NCI-H1105 treated with DMSO at 0.1 percent for 48 hours (cell line): ENCODE measurements at places on chromosomes 2 and 18.

- no peak for DNase-seq
Observed at GRCh38 chr2:101256316-101256715, 3.6 kb downstream of the CNOT11 start.

GRCh38 chr2:180040146-180040925, 33.2 kb upstream of the CWC22 start:
- no peak for DNase-seq

- no peak for DNase-seq
Observed at GRCh38 chr2:216281876-216282275, 90.4 kb downstream of the MARCHF4 start.

DNA sequence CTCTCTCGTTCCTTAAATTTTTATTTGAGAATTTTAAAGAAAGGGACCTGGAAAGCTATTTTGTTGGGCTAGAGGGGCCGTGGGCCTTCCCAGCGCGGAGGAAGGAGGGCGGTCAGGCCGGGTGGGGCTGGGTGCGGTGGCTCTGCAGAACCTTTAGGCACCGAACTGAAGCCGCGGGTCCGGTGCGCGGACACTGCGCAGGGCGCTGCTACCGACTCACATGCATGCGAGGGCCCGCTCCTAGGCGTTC, 1.6 kb upstream of the TWIST2 start:
- no peak for DNase-seq

DNA sequence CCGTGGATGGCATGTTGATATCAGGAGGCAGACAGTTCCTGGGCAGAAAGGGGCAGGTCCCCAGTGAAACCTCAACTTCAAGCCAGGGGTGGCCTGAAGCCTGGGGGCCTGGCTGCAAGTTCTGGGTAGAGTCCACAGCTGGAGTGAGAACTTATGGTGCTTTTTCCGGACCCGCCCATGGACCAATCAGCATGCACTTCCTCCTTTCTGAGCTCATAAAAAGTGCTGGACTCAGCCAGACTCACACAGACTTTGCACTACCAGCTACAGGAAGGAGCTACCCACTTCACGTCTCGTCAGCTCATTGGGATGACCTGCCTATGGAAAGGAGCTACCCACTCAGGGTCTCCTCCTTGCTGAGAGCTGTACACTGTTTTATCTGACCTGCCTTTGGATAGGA, 183.1 kb upstream of the MC4R start:
- no peak for DNase-seq

DNA sequence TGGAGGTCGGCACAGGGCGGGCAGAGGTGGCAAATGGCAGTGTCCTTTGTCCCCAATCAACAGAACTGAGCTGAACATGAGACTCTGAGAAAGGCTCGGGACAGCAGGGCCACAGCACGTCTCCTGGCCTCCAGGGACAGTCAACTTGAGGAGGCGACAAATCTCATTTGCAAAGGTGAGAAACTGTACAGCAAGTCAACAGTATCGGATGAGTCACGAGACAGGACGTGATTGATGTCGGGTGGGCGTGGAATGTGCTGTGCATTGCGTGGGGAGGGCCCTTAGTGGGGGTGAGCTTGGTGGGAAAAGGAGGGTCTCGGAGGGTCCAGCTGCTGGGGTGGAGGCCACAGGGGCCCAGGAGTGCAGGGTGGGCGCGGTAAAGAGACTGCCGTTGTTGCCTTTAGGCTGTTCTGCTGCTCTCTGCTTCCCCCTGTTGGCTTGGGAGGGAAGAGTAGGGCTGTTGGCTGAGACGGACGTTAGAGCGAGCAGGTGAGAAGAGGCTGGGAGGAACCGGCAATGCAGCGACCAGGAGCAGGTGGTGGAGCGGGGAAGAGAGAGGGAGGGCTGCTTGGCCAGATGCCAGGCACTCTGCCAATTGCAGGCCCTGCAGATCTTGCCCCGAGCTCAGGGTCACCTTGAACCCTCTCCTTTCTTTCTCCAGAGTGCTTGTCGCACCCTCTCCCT, 164.3 kb downstream of the BCL2 start:
- DNase-seq: peak; percentile 98

DNA sequence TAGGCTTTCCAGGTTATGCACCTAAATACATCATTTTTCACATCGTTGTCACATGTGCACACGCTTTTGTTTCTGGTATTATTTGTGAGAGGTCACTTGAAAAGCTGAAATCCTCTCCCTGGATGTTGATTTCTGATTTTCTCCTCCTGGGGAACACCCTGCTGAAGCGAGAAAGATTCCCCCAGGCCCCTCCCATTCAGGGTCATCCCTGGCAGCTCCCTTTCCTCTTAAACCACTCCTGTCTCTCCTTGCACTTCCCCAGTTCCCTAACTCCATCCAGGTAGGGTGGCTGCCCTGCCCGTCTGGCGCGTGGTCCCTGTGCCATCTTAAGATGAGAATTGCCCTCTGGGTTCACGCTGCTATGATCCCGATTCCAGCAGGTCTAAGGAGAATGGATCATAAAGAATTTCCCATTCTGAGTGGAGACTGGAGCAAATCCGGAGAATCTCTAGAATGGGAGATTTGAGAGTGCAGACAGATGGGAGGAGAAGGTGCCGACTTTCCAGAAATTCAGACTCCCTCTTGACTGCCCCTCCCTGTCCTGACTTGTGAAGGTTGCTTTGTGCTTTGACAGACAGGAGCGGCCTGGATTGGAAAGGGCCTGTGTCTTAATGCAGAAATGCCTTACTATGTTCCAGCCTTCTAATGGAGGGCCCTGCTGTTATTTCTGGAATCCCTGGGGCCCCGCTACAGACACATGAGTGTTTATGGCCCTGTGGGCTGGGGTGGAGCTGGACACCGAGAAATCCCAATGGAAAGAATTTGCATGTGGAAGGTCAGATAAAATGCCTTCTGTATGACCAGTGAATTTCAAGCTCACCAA, 1.3 kb upstream of the YWHAQ start:
- no peak for DNase-seq

- DNase-seq: no peak
Observed at GRCh38 chr18:79418642-79419041, 22.9 kb downstream of the NFATC1 start.

DNA sequence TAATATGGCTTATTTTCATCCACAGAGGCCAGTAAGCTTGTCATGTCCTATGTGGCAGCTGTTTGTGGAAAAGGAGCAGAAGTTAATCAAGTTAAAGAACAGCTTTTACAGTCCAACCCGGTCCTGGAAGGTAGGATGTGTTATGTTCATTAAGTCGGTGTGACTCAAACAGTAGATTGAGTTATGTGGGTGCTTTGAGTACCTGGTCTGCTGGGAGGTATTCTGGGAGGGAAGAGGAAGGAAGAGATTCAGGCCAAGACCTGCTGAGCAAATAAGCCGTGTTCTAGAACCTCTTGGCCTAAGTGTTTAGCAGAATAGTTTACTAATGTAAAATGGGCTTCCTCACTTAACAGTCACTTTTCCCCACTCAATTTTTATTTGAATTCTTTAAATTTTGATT, 96.2 kb downstream of the MYO1B start:
- no peak for DNase-seq

- no peak for DNase-seq
Observed at GRCh38 chr2:27398962-27399361, 10.4 kb downstream of the PPM1G start.

GRCh38 chr2:229085439-229085838, 185.6 kb downstream of the PID1 start:
- no peak for DNase-seq

GRCh38 chr2:238869293-238870124, 21.6 kb downstream of the TWIST2 start:
- no peak for DNase-seq

- DNase-seq: no peak
Observed at GRCh38 chr2:218430721-218431120, 11.8 kb downstream of the VIL1 start.

- DNase-seq: no peak
Observed at GRCh38 chr2:11647834-11648600, 22.0 kb downstream of the NTSR2 start.

DNA sequence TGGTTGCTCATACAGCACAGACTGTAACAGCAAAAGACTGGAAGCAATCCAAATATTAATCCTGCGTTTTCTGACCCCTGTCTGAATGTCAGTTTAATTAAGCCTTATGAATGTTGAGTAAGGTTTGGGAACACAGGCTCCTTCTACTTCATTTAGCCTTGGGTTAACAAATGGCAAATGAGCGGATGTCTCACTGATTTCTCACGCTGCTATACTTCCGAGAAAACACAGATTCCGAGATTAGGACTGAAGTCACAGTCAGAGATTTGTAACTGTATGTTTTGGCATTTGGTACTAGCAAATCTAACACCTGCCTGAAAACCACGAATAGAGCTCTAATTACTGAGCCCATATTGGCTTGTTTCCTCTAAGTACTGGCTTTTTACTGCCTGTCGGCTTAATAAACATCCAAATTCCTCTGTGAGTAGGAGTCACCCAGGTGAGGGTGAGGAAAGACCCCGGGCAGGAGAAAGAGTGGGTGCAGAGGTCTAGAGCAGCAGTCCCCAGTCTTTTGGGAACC, 10.6 kb downstream of the MC5R start:
- DNase-seq: no peak

GRCh38 chr18:58792086-58792485, 72.6 kb upstream of the ZNF532 start:
- DNase-seq: no peak

DNA sequence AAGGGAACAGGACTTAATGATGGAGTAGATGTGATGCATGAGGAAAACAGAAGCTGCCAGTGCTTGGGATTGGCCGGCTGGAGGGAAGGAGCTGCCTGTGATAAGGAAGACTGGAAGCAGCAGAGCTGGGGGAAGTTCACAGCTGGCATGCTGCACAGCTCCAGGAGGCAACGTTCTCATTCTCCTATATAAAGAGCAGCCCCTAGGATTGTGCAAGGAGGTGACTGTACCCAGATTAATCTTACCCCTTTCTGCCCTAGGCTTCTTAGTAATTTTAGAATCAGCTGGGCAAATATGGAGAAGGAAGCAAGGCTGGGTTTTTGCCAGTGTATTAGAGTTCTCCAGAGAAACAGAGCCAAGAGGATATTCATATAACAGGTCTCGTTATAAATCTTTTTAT, 155.8 kb downstream of the ALPK2 start:
- DNase-seq: no peak

GRCh38 chr2:204143216-204144014, 206.9 kb downstream of the ICOS start:
- no peak for DNase-seq

DNA sequence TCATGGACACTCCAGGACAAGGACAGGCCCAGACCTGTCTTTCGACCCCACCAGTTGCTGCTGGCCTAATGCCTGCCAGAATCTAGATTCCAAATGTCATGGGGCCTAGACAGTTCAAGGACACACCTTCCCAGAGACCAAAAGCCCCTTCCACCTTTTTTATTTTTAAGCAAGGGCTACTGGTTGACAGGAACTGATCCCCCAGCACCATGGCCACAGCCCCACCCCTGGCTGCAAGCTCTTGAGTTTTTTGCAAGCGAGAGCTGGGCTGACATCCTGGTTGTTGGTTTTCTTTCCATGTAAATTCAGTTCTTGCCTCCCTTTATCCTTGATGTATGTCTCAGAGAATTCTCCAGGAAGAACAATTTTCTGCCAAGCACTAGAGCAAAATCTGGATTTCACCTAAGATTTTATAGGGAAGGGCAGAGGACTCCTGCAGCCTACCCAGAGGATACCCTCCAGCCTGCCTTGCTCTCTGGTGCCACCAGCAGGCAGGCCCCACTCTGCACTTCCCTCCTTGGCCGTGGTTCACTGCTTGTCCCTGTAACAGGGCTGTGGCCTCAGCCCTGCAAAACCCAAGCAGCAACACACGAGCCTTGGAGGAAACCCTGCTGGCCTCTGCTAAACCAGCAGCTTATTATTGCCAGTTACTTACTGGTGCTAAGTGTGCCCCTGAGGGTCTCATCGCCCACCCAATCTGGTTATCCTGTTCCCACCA, 97.7 kb downstream of the TWIST2 start:
- DNase-seq: no peak

- no peak for DNase-seq
Observed at GRCh38 chr18:61426492-61427053, 93.3 kb downstream of the CDH20 start.

DNA sequence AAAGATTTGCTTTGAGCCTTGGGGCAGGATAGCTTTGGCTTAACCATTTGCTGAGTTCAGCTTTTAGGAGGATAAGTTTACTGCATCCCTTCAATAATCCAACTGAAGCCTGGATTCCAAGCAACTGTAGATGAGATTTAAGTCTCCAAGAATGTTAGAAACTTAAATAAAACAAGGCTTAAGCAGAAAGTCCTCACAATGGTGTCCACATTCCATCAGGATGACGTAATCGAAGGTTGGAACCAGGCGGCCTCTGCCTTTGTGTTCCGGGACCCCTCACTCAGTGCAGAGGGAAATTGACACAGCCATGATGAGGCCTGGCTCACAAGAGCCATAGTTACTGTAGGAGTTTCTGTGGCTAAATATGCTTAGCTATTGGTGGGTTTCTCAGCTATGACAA, 260.4 kb downstream of the LPIN1 start:
- no peak for DNase-seq

DNA sequence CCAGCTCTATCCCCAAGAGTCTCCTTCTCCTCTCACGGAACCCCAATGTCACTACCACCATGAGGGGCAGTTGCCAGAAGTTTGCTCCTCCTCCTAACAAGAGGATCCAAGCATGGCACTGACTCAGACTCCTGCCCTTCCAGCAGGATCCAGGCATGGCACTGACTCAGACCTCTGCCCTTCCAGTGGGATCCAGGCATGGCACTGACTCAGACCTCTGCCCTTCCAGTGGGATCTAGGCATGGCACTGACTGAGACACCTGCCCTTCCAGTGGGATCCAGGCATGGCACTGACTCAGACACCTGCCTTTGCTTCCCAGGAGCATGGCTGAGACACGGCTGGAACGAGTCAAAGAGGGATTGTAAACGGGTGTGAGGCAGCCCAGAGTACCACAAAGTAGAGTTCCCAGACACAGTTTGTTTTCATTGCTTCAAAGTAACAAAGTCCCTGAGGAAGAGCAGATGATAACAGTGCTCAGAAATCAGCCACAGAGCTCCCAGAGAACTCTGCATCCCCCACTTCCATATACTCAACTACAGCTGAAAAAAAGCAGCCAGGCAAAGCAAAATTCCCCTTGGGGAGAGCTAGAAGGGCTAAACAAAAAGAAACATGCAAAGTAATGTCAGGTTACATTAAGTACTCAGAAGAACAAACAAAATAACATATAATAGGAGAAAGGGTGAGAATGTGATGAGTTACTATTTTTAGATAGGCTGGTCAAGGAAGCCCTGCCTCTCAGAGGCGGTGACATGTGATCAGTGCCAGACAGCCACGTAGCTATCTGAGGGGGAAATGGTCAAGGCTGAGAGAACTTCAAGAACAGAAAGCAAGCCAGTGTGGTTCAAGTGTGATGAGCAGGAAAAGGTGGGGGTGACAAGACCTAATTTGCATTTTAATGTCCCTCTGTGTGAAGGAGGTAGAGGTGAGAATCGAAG, 3.0 kb downstream of the BUB1 start:
- no peak for DNase-seq
